ENCODE measurements at places on chromosomes 2 and 18. TPM values are rescaled to one million over a fixed set of nuclear protein-coding genes. Genes with fewer than 3 reads are reported as not detected.

DNA sequence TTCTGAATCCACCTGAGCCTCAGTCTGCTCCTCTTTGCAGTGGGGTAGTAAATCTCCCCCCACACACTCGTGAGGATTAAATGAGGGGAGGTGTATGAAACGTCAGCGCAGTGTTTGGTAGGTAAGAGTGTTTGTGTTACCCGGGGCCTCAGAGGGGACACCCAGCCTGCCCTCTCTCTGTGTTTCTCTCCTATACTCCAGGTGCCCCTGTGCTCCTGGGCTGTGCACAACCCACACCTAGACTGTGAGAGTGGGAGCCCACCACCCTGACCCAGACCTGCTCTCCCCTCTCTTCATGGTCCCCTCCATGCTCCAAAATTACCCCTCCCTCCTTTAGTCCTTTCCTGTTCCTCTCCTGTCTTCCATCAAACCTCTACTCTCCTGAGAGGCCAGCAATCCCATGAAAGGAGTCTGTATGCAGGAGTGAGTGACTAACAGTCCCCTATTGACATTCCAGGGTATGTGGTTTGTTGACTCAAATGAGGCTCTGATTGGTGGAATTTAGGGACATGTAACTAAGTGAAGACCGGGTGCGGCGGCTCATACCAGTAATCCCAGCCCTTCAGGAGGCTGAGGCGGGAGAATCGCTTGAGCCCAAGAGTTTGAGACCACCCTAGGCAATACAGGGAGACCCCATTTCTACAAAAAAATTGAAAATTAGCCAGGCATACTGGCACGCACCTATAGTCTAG is 10.4 kb downstream of the CIB4 start:
- peaks cover 5% of the 10 kb centered on the region for H3K27me3 ChIP-seq
- no peak overlapping the region for H3K4me3 ChIP-seq
- no peaks in the 10 kb centered on the region for H3K4me1 ChIP-seq
- no peak overlapping the region for H3K27ac ChIP-seq

DNA sequence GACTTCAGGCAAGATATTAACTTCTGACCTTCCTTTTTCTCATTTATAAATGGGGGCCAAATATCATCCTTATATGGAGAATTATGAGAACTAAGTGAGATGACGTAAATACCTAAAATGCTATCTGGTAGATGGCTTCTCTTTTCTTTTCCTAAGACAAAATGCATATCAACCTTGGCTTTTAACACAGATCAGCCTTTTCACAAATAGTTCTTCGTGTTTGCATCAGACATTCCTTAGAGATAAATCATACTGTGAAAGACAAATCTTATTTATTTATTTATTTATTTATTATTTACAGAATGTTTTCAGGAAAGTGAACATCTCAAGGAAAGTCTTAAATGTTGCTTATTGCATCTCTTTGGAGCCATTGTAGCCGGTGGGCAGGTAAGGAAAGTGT is 62.8 kb downstream of the NBEAL1 start:
- DNase-seq: no peak
- H3K27me3 ChIP-seq: no peaks in the 10 kb centered on the region
- no peak overlapping the region for H3K27ac ChIP-seq
- H3K36me3 ChIP-seq: peaks cover 2% of the 10 kb centered on the region
- H3K4me3 ChIP-seq: no peak overlapping the region

GRCh38 chr2:1886405-1886992 is 142.2 kb upstream of the PXDN start:
- H3K4me3 ChIP-seq: no peak overlapping the region
- H3K4me1 ChIP-seq: no peaks in the 10 kb centered on the region
- no peak overlapping the region for H3K27ac ChIP-seq
- H3K27me3 ChIP-seq: peaks cover 15% of the 10 kb centered on the region
- H3K36me3 ChIP-seq: no peaks in the 10 kb centered on the region
- DNase-seq: peak; percentile 46

Gene ANAPC1
- total RNA-seq: 92.8 TPM

GRCh38 chr18:49274188-49274714 is 186.2 kb downstream of the DYM start:
- H3K4me1 ChIP-seq: no peaks in the 10 kb centered on the region
- no peak overlapping the region for H3K4me3 ChIP-seq
- H3K27ac ChIP-seq: no peak overlapping the region
- H3K36me3 ChIP-seq: peaks cover 4% of the 10 kb centered on the region
- no peak for DNase-seq

Gene VIT
- total RNA-seq: not detected

- no peak for DNase-seq
- no peaks in the 10 kb centered on the region for H3K27me3 ChIP-seq
- no peaks in the 10 kb centered on the region for H3K36me3 ChIP-seq
These were observed 97.6 kb downstream of the RAPH1 start for GRCh38 chr2:203437511-203437910.

DNA sequence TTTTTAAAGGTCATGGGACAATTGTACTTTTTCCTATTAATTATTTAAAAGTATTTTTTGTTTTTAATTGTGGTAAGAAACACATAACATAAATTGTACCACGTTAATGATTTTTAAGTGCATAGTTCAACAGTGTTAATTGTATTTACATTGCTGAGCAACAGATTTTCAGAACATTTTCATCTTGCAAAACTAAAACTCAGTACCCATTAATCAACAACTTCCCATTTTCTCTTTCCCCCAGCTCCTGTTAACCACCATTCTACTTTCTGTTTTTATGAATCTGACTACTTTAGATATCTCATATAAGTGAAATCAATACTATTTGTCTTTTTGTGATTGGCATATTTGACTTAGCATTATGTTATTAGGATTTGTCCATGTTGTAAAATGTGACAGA is 483.9 kb upstream of the ZNF804A start:
- DNase-seq: no peak
- peaks cover 3% of the 10 kb centered on the region for H3K36me3 ChIP-seq
- H3K27ac ChIP-seq: no peak overlapping the region
- H3K4me1 ChIP-seq: no peaks in the 10 kb centered on the region
- no peaks in the 10 kb centered on the region for H3K27me3 ChIP-seq

DNA sequence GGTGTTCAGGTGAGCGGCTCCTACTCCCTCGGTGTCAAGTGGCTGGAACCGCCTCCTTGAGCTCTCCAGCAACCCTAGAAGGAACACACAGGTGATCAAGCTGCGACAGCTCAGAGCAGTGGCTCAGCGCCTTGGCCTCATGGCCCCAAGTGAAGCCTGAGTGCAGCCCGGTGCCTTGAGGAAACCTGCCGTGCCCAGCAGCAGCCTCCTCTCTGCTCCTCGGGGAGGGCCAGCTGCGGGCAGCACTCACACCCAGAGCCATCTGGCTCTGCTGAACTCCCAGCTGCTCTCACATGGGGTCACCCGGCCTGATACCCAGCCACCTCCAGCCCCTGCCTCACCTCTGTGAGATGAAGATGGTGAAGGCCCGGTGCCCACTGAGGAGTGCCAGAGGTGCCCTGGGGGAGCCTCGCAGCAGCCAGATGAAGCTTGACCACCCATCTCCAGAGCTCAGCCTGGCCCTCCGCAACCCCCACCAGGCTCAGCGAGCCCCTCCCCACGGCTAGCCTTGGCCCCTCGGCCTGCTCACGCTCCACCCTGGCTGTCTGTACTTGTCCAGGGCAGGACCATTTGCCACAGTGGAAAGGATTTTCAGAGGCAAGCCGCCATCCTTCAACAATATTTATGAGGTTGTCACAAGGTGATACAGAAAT is 70.6 kb upstream of the RAB6C start:
- H3K27me3 ChIP-seq: peaks cover 9% of the 10 kb centered on the region
- no peak overlapping the region for H3K4me3 ChIP-seq
- no peak overlapping the region for H3K27ac ChIP-seq

GRCh38 chr2:141260911-141261310 is 869.9 kb downstream of the LRP1B start:
- H3K27me3 ChIP-seq: no peaks in the 10 kb centered on the region
- no peaks in the 10 kb centered on the region for H3K4me1 ChIP-seq
- no peaks in the 10 kb centered on the region for H3K36me3 ChIP-seq
- DNase-seq: no peak

DNA sequence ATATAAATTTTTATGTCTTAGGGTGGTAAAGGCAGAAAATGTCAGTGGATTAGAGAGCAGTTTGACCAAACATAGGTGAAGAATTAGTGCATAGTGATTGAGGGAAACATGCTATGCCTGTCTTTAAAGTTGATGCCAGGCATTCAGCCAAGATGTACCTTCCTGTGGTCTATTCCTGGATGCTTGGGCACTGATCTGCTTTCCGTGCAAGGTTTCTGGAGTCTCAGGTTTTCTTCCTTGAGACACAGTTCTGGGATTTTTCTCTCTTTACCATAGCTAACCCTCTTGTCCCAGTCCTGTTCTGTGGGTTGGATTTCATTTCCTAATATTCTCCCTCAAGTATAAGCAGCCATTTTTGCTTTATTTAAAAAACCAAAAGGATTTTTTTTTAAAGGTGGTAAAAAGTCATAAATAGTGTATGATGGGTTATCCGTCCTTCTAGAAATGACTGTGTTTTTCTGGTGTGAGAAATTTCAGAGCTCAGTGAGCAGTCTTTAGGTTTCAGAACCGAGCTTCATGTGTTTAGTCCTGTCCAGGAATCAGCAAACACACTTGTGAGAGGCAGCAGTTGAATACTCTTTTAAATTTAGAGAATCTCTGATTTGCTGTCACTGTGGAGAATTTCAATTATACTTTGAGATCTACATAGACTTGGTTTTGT is 43.0 kb upstream of the CYBRD1 start:
- peaks cover 11% of the 10 kb centered on the region for H3K36me3 ChIP-seq
- H3K4me3 ChIP-seq: no peak overlapping the region
- no peak for DNase-seq
- H3K27ac ChIP-seq: no peak overlapping the region

Gene CRACDL
- 0.19 TPM for total RNA-seq

- no peaks in the 10 kb centered on the region for H3K27me3 ChIP-seq
- no peaks in the 10 kb centered on the region for H3K36me3 ChIP-seq
- DNase-seq: no peak
- H3K4me1 ChIP-seq: peaks cover 9% of the 10 kb centered on the region
- no peak overlapping the region for H3K4me3 ChIP-seq
- H3K27ac ChIP-seq: no peak overlapping the region
These were observed 124.8 kb downstream of the EPHA4 start for GRCh38 chr2:221447310-221447709.

DNA sequence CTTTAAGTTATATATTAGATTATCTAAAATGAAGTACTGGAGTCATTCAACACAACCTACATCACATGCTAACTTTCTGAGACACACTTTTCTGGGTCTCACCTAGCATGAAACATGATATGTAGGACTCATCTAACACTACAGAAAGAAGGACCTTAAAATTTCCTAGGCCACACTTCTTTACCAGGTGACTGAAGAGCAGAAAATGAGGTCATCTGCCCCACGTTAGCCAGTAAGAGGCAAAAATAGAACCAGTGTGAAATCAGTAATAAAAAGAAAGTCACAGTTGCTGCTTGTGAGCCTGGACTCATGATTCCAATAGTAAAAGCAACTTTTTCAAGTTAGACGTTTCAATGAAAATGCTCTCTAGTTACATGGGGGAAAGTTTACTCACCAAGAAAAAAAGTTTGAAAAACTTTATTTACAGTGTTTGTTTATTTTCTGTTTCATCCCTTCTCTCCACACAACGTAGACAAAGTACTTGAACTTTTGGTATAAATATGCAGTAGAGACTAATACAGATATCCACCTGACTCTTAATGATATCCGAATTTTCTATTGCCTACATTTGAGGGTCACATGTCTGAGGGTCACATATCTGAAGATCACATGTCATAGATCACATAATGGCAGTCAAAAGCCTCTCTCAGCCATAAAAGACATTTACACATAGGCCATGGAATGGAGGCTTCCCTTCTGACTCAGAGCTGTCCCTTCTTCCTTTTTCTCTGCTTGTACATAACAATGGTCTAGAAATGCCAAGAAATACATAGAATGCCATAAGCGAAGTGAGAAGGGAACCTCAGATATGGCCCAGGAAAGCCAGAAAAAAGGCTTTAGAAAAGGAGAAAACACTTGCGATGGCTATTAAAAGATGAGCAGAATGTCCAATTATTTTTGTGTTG is 362.9 kb downstream of the ZEB2 start:
- no peaks in the 10 kb centered on the region for H3K27me3 ChIP-seq
- DNase-seq: no peak
- no peaks in the 10 kb centered on the region for H3K36me3 ChIP-seq
- H3K27ac ChIP-seq: no peak overlapping the region

GRCh38 chr2:194564422-194564821 is 1092.6 kb upstream of the SLC39A10 start:
- no peak for DNase-seq
- H3K27ac ChIP-seq: no peak overlapping the region
- no peaks in the 10 kb centered on the region for H3K36me3 ChIP-seq
- no peaks in the 10 kb centered on the region for H3K27me3 ChIP-seq
- no peak overlapping the region for H3K4me3 ChIP-seq

Gene STARD6
- total RNA-seq: 0.23 TPM

Gene ARHGEF33
- total RNA-seq: 0.58 TPM

Gene GPR75
- total RNA-seq: 1.2 TPM

DNA sequence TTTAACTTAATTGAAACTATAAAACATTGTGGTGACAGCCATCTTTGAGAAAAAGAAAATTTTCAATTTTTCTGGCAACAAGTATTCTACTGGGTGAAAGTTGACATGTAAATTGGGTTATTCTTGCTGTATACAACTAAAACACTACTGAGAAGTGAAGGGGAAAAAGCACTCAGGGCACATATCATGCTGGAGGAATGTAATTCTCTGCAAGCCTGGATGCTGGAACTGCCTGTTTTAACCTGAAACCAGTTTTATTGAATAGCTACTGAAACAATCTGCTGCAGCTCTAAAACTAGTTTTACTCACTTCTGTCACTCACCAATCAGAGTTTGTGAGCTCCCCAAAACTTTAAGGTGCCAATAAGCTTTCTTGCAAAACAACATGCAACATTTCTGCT is 1136.0 kb downstream of the LRP1B start:
- H3K36me3 ChIP-seq: no peaks in the 10 kb centered on the region
- no peaks in the 10 kb centered on the region for H3K27me3 ChIP-seq
- H3K27ac ChIP-seq: no peak overlapping the region
- no peak for DNase-seq
- no peak overlapping the region for H3K4me3 ChIP-seq
- H3K4me1 ChIP-seq: no peaks in the 10 kb centered on the region

Gene GALNT3
- 16.2 TPM for total RNA-seq

Gene SNTG2
- total RNA-seq: 3.8 TPM

Gene OSBPL6
- 5.5 TPM for total RNA-seq
